ENCODE measurements at places on chromosomes 3 and 15. TPM values are rescaled to one million over a fixed set of nuclear protein-coding genes. Genes with fewer than 3 reads are reported as not detected.

The BCL2A1 gene
- not detected for total RNA-seq

The ROPN1 gene
- not detected for total RNA-seq

The SNX1 gene
- total RNA-seq = 33.5 TPM

The CMTM8 gene
- total RNA-seq = 1.8 TPM

The ABTB1 gene
- 13.2 TPM for total RNA-seq

The APOD gene
- 45.9 TPM for total RNA-seq

The RPL15 gene
- 3,193 TPM for total RNA-seq

Data from cardiac atrium fibroblast (primary cell).